ENCODE measurements at places on chromosomes 5 and 9.

DNA sequence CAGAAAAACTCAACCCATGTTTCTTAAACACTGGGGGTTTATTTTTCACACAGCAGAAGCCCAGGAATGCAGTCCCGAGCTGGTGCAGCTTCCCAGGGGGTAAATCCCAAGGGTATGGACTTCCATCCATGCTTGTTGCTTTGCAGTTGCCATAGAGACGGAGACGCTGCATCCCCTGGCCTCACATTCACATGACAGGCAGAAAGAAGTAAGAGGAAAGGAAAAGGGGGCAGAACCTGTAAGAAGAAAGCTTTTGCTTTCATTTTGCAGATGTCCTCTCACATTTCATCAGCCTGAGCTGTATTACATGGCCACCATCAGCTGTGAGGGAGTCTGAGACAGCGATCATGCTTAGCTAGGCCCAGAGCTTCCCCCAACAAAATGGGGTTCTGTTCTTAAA is 321.0 kb downstream of the AGTPBP1 start:
- no peak for DNase-seq

- DNase-seq = no peak
These were observed 298.4 kb downstream of the CWC27 start for GRCh38 chr5:65067147-65067506.

GRCh38 chr9:21967702-21968101 is 26.5 kb downstream of the CDKN2A start:
- DNase-seq = no peak

- no peak for DNase-seq
These were observed 344.6 kb downstream of the OSTF1 start for GRCh38 chr9:75432888-75433287.

- no peak for DNase-seq
These were observed 50.6 kb downstream of the PCSK5 start for GRCh38 chr9:75941066-75941465.
